WTC11 (cell line): ENCODE measurements at places on chromosomes 2 and 18. TPM values are rescaled to one million over a fixed set of nuclear protein-coding genes. Genes with fewer than 3 reads are reported as not detected.

- peaks cover 16% of the 10 kb centered on the region for H3K36me3 ChIP-seq
- no peak for DNase-seq
- no peak overlapping the region for H3K4me3 ChIP-seq
- 0 out of 2 replicates have a peak, but pooled peaks cover 3% of the 10 kb centered on the region for H3K4me1 ChIP-seq
- H3K27me3 ChIP-seq: no peaks in the 10 kb centered on the region; the same call in 1 of the 2 replicates
- H3K27ac ChIP-seq: peak overlapping the region; percentile 15; the same call in 1 of the 2 replicates
Measured at GRCh38 chr18:55925772-55926171, 337.8 kb upstream of the TCF4 start.

DNA sequence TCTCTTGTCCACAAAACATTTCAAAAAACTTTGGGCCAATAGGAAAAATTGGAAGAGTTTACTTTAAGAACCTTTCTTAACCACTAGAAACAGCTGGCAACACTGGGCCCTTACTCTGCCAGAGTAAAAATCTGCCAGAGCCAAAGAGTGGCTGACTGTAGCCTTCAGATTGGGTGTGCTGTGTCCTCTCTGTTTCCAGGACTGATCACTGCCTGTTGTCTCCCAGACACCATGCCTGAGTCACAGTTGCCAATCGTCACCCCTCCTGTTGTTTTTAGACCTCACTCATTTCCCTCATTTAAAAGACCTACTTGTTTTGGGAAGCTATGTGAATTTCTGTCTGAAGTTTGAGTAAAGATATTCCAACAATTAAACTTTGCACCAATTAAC, 159.1 kb downstream of the PPP1R1C start:
- H3K36me3 ChIP-seq: no peaks in the 10 kb centered on the region
- H3K4me1 ChIP-seq: peaks cover 17% of the 10 kb centered on the region
- no peak for DNase-seq
- no peak overlapping the region for H3K4me3 ChIP-seq
- no peaks in the 10 kb centered on the region for H3K27me3 ChIP-seq

DNA sequence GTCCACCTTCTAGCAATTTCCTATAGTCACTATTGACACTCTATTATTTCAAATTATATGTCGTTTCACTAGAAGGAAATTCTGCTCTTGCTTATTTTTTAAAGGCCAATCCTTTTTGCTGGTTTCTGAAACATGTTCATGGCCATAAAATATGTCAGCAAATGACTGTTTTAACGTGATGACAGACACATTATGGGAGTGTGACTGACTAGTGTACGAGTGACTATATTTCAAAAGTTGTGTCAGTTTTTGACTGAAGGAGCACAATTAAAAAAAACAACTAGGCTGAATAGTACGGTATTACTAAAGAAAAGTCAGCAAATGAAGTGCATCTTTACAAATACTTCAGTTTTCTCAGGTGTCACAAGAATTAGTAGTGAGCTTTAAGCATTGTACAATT, 196.0 kb downstream of the NR4A2 start:
- no peaks in the 10 kb centered on the region; the same call in 1 of the 2 replicates for H3K4me1 ChIP-seq
- no peak overlapping the region for H3K4me3 ChIP-seq
- DNase-seq: no peak

GRCh38 chr2:20343128-20343527, 7.5 kb downstream of the PUM2 start:
- H3K4me1 ChIP-seq: peaks cover 71% of the 10 kb centered on the region
- DNase-seq: no peak
- no peak overlapping the region for H3K27ac ChIP-seq
- no peaks in the 10 kb centered on the region for H3K27me3 ChIP-seq
- H3K4me3 ChIP-seq: no peak overlapping the region

DNA sequence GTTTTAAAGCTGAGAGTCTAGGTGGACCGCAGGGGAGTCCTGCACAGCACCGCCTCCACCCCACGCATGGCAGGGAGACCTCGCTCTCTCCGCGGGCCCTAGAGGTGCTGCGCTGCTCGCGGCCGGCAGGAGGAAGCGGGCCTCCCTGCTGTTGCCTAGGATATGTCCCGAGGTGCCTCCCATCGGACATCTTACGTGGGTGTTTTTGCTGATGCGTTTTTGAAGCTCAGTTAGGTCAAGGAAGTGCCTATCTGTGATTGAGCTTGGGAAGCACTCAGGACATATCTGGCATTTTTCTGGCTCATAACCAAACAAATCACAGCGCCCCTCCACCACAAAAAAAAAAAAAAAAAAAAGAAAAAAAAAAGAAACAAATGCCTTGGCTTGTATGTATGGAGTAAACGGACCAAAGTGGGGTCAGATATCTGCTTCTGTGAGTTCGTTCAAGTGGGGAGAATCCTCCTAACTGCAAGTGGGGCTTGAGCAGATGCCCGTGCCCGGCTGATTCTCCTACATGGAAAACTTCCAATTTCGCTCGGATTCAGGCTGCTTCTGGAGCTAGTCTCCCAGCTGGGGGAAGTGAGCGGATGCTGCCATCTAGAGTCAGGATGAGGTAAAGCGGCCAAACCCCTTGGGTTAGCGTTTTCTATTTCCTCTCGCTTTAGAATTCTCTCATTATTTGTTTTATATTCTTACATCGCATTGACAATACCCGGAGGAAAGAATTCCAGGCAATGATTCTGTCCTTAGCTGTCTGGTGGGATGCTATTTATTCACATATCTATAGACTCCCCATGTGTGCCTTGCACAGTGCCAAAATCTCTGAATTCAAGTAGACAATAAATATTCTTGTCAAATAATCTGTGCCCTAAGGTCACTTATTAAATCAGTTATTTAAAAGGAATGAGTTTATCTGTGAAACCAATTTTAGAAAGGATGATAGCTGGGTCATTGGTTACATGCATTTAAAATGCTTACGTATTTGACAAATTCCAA, 95.3 kb downstream of the CD8B2 start:
- no peaks in the 10 kb centered on the region for H3K36me3 ChIP-seq
- peak; percentile 75 for DNase-seq
- H3K27ac ChIP-seq: no peak overlapping the region
- peaks cover 55% of the 10 kb centered on the region for H3K27me3 ChIP-seq

- H3K4me1 ChIP-seq: no peaks in the 10 kb centered on the region
- no peak overlapping the region for H3K27ac ChIP-seq
- no peaks in the 10 kb centered on the region for H3K36me3 ChIP-seq
Measured at GRCh38 chr2:212022966-212023365, 515.6 kb downstream of the ERBB4 start.

- peak; percentile 13 for DNase-seq
- H3K4me1 ChIP-seq: peaks cover 19% of the 10 kb centered on the region
- peak overlapping the region; percentile 32; the same call in 1 of the 2 replicates for H3K27ac ChIP-seq
- H3K27me3 ChIP-seq: no peaks in the 10 kb centered on the region
- H3K4me3 ChIP-seq: peak overlapping the region; percentile 96
Measured at GRCh38 chr2:102736110-102736409, 25.8 kb upstream of the TMEM182 start.

DNA sequence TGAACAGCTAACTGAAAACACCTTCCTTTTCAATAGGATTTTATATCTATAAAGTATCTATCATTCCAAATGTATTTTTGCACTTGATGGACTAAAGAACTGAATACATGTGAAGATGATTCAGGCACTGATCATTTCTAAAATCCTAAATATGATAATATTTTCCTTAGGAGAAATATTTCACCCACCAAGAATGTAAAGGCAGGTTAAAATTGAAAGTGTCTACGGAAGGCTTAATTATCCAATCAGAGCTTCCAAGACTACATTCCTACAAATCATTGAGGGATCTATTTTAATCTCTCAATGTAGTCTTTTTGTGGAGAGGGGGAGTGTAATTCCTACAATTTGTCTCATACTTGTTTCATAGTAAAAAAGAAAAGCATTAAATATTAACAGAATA, 3.6 kb downstream of the GALNT3 start:
- H3K27me3 ChIP-seq: no peaks in the 10 kb centered on the region; the same call in none of the 2 replicates
- peaks cover 67% of the 10 kb centered on the region for H3K4me1 ChIP-seq
- no peak overlapping the region for H3K27ac ChIP-seq
- no peak overlapping the region for H3K4me3 ChIP-seq
- H3K36me3 ChIP-seq: peaks cover 13% of the 10 kb centered on the region; the same call in 1 of the 2 replicates

GRCh38 chr2:238064376-238064775, 3.6 kb downstream of the SCLY start:
- DNase-seq: no peak
- H3K27ac ChIP-seq: no peak overlapping the region; the same call in 1 of the 2 replicates
- no peak overlapping the region for H3K4me3 ChIP-seq
- no peaks in the 10 kb centered on the region for H3K27me3 ChIP-seq

GRCh38 chr2:226180281-226180884, 619.2 kb downstream of the IRS1 start:
- H3K27ac ChIP-seq: no peak overlapping the region
- peaks cover 13% of the 10 kb centered on the region for H3K4me1 ChIP-seq
- peaks cover 6% of the 10 kb centered on the region for H3K36me3 ChIP-seq
- DNase-seq: no peak
- H3K27me3 ChIP-seq: no peaks in the 10 kb centered on the region
- H3K4me3 ChIP-seq: no peak overlapping the region

GRCh38 chr18:74268933-74269620, 22.7 kb downstream of the CYB5A start:
- H3K36me3 ChIP-seq: peaks cover 45% of the 10 kb centered on the region
- no peak overlapping the region for H3K4me3 ChIP-seq
- H3K4me1 ChIP-seq: peaks cover 51% of the 10 kb centered on the region
- peak overlapping the region; percentile 77 for H3K27ac ChIP-seq
- no peak for DNase-seq

GPR75 gene
- 2.2 to 3.1 TPM (median 2.8 TPM) in 3 replicates for total RNA-seq

SCN1A gene
- 0.62 to 1.6 TPM (median 1.0 TPM) in 3 replicates for total RNA-seq

PLCL1 gene
- 0.05 to 0.11 TPM (median 0.07 TPM) in 3 replicates for total RNA-seq

FAM110C gene
- 6.1 to 7.7 TPM (median 7.3 TPM) in 3 replicates for total RNA-seq

TCF7L1 gene
- 104 to 108 TPM (median 106 TPM) in 3 replicates for total RNA-seq

CHRNG gene
- total RNA-seq: 0.20 TPM in 1 of 3 replicates, not detected in the others

TUBB8B gene
- total RNA-seq: 0.94 to 1.6 TPM (median 1.2 TPM) in 3 replicates

ALPI gene
- total RNA-seq: not detected in 3 replicates

NYAP2 gene
- not detected in 3 replicates for total RNA-seq

CYP26B1 gene
- 0.30 to 0.50 TPM (median 0.42 TPM) in 3 replicates for total RNA-seq

MATN3 gene
- 6.3 to 9.1 TPM (median 8.6 TPM) in 3 replicates for total RNA-seq
